ENCODE measurements at places on chromosomes 12 and 14. TPM values are rescaled to one million over a fixed set of nuclear protein-coding genes. Genes with fewer than 3 reads are reported as not detected.

Gene PDZRN4
- polyA plus RNA-seq: not detected

Gene KRT75
- 4.9 TPM for polyA plus RNA-seq

Gene FUT8
- polyA plus RNA-seq: 10.2 TPM

Gene PTGDR
- not detected for polyA plus RNA-seq

Measured in foreskin keratinocyte (primary cell).